ENCODE measurements at places on chromosomes 12 and 14.

GRCh38 chr14:102754370-102755262, 22.6 kb upstream of the TRAF3 start:
- DNase-seq, result no peak

- DNase-seq, result no peak
Observed at GRCh38 chr12:106280106-106280505, 22.4 kb upstream of the TCP11L2 start.

DNA sequence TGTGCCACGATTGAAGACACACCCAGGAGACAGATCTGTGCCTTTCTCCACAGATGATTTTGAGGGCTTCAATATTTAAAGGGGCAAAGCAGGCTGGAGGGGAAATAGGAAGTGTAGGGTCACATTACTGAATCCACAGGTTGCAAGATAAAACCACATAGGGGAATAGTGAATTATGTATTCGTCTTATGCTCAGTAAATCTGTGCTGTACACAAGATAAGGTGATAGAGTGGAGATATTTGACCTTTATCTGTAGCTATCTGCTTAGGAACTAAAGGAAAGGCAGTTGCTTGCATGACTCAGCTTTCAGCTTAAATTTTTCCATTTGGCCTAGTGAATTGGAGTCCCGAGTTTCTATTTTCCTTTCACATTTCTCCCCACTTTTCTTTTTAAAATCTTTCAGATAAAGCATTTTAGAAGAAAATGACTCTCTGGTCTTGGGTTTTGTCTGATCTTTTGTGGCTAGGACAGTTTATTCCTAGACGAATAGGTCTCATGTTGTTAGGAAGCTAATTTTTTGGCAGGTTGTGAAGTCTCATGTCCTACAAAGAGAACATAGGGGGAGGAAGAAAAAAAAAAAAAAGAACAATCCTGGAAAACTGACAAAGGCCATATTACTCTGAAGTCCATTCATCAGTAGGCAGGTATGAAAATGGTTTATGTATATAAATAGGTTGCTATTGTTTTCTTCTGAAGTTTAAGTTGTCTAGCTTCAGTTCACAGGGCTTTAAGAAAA, 55.4 kb downstream of the FBXO33 start:
- no peak for DNase-seq

DNA sequence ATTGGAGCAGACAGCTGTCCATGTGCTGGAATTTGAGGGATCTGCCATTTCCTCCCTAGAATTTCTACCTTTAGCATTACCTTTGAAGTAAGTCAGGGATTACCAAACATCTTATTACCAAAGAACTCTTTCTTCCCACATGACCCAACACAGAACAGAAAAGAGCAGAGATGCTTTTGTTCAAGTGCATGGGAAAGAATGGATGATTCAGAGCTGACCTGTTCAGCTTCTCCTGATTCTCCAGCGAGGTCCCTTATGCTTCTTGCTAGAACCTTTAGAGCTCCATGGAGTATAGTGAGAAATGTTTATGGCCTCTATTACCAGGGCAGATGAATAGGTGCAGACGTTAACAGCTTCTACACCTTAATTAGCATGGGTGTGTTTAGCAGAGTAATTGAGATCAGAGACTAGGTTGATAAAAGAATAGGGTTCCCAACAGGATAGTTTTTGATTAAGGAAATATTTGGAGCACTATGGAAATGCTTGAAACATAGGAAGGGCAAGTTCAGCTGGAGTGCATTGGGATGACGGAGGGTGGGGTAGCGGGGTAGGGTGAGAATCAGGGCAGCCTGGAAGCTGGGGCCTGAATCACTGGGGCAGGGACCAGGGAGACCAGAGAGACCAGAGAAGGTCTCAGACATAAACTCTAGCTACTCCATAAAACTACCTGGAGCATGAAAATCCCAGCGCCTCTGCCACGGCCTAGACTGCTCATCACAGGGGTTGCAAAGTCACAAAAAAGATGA, 223.7 kb downstream of the CACNA1C start:
- no peak for DNase-seq

GRCh38 chr12:32302218-32303173, 96.9 kb upstream of the FGD4 start:
- DNase-seq, result no peak

- DNase-seq, result no peak
Observed at GRCh38 chr14:21923820-21924219, 250.2 kb upstream of the OR4E1 start.

DNA sequence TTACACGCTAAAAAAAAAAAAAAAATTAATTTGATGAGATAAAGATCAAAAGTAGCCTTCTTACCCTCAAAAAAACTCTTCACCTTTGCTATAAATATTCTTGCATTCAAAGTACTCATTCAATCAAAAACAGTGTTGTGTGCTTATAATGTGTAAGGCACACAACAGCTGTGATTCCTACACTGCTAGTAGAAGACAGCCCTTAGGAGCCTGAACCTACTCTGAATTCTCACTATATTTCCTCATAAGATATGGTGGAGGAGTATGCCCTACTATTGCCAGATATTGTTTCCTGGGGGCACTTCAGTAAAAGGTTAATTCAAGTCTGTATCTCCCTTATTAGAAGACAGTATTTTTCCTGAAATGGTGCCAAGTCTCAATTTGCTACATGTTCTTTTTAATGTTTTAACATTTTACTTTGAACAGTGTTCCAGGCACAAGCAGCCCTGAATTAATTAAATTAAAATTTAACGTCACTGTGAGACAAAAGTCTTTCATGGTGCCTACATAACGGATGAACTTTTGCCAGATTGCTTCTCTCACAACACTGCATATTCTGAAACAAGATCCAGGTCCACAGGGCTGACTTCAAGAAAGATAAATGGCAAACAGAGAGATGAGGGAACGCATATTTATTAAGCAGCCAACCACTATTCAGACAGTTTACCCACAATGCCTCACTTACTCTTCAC, 19.3 kb downstream of the PPP2R5E start:
- no peak for DNase-seq

- no peak for DNase-seq
Observed at GRCh38 chr12:80472911-80473500, 29.0 kb downstream of the PTPRQ start.

- DNase-seq, result no peak
Observed at GRCh38 chr12:92546259-92546634, 156.5 kb upstream of the PLEKHG7 start.

GRCh38 chr12:66786531-66787308, 107.8 kb upstream of the GRIP1 start:
- no peak for DNase-seq

DNA sequence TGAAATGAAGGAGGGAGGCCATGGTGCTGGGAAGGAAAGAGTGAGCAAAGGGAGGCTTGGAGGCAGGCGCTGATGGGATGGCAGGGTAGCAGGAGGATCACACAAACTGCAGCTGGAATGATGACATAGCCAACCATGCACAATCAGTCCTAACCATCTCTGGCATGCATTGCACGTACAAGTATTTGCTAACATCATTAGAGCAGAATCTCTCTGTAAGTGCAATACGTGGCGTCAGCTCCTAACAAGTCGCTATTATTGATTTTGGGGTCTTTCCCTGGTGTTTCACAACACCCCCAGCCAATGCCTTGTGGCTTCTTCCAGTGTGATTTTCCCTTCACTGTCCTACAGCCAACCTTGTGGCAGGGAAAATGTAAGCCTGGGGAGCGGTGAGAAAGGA, 18.5 kb downstream of the BDKRB1 start:
- no peak for DNase-seq

- DNase-seq, result peak; percentile 56
Observed at GRCh38 chr12:55072083-55072482, 52.3 kb downstream of the NEUROD4 start.

DNA sequence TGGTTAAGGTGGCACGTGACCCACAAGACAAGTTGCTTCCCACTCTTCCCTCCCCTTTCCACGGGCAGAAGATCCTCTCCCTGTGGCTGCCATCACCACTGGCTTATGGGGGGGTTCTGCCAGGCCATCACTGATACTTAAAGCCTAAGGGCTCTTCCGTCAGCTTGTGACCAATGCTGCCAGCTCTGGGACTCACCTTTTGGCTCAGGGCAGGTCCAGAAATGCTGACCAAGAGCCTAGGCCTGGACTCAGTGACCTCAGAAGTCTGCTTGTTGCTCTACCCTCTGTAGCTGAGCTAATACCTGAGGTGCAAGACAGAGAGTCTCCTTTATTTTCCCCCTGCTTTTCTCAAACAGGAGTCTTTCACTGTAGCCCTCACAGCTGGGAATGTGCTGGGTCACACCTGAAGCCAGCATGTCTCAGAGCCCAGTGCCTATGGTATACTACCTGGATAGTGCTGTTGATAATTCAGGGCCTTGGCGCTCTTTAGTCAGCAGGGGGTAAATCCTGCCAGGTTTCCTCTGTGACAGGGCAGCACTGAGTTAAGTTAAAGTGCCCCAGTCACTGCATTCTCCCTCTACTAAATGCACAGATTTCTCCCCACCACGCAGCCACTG, 19.7 kb downstream of the FGD4 start:
- no peak for DNase-seq

GRCh38 chr14:55416866-55417265, 5.2 kb upstream of the ATG14 start:
- no peak for DNase-seq

GRCh38 chr14:24721775-24722174, 87.8 kb upstream of the GZMB start:
- DNase-seq, result no peak

GRCh38 chr14:20329355-20329754, 3.7 kb downstream of the CCNB1IP1 start:
- DNase-seq, result no peak

- no peak for DNase-seq
Observed at GRCh38 chr12:2083561-2083960, 30.8 kb downstream of the CACNA1C start.

DNA sequence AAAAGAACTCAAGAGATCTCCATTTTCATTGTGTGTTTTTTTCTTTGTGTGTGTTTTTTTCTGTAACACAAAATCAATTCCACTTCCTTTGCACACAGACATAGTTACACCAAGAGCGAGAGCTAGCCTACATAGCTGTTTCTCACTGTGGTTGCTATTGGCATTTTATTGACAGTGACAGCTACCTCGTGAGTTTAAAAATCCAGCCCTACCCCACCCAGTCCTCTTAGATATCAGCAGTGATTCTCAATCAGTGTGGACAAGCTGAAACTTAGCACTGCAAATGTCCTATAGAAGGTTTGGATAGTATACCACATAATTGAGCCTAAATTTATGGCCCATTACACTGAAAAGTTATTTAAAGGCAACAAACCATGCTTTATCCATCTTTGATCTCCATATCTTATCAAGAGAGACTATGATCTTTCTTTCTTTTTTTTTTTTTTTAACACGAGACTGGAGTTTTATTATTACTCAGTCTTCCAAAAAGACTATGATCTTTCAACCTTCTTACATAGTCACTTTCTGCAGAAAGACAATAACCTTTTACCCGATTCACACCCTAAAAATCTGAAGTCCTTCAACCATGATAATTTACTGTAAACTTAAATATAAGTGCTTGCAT, 46.8 kb downstream of the ATP2B1 start:
- no peak for DNase-seq

- DNase-seq, result no peak
Observed at GRCh38 chr12:128661226-128661569, 162.6 kb downstream of the SLC15A4 start.

DNA sequence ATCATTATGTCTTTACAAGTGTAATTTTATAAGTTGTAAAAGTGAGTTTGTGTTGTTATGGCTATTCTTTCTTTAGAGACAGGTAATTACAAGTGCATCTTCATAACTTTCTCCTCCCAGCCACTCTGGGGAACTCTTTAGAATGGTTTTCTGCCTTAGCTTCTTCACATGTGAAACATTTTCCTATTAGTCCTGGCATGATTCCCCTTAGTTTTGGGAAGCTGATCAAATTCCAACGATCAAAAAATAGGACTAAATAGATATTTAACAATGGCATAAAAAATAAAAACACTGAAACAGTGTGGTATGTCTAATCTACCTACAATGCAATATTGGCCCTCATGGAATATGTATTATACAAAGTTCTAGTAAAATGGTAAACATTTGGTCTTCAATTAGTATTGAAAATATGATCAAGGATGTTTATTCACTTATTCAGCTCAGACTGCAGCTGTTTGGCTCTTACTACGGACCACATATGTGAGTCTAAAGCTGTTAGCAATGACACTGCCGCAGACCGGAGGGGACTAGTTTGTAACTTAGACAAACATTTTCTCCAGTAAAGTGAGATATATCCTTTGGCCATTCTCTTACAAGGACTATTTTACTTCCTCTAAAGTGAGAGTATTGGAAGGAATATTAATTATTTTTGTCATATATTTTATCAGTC, 890.8 kb upstream of the USP15 start:
- no peak for DNase-seq

DNA sequence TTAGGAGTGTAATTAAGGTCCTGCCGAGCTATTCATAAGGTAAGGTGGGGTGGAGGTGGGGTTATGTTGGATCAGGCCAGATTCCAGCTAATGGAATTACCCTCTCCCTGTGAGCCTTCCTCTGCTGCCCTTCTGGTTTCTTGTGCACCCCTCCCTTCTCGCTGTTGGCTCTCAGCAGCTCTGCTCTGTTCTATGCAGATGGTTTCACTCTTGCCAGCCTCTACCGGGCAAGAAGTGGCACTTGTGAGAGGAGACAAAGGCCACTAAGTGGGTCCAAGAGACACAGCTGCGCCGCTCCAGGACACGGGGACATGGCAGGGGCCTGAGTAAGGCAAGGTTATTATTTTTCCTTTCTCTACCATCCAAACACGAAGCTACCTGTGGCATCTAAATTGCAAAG, 334.4 kb downstream of the EMP1 start:
- DNase-seq, result no peak

DNA sequence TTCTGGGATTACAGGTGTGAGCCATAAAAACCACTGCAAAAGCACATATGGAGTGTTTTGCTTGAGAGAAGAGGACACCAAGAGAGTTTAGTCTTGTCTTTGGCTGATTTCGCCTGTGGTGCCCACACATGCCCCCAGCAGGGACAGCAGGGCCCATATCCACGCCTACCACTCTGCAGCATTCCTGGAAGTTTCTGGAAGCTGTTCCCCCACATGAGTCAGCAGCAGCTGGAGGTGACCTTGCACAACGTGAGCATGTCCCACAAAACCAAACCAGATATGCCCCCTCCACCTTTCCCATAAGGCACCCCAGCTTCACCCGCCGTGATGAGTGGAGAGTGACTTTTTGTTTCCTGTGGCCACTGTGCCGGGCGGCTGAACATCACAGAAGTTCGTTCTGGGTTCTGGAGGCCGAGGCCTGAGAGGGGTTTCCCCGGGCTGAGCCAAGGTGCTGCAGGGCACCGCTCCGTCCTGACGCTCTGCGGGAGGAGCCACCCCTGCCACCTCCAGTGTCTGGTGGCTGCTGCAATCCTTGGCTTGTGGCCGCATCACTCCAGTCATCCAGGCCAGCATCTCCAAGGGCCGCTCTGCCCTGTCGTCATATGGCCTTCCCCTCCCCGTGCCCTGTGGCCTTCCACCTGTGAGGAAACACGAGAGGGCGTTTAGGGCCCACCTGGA, 4.7 kb downstream of the ASPG start:
- DNase-seq, result no peak
